ENCODE measurements at places on chromosomes 3 and 15. TPM values are rescaled to one million over a fixed set of nuclear protein-coding genes. Genes with fewer than 3 reads are reported as not detected.

CHRD gene
- total RNA-seq: 2.7 TPM

DNA sequence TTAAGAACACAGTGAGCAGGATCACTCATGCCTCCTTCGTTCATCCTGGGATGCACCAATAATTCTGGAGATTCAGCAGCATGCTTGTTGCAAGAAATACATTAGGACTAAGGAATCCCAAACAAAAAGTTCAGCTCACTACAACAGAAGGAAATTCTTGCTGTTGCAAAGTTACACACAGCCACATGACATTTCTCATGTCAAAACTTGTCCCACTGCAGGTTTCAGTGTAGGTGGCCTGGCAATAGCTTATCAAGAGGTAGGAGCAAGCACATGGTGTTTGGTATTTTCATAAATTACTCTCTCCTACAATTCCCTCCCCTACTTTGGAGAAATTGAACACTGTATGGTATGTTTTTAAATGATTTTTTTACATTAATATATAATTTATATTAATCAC is 399.6 kb upstream of the EPHA3 start:
- H3K27ac ChIP-seq: no peak overlapping the region
- no peak overlapping the region for H3K4me3 ChIP-seq
- no peaks in the 10 kb centered on the region for H3K4me1 ChIP-seq
- H3K36me3 ChIP-seq: no peaks in the 10 kb centered on the region

DNA sequence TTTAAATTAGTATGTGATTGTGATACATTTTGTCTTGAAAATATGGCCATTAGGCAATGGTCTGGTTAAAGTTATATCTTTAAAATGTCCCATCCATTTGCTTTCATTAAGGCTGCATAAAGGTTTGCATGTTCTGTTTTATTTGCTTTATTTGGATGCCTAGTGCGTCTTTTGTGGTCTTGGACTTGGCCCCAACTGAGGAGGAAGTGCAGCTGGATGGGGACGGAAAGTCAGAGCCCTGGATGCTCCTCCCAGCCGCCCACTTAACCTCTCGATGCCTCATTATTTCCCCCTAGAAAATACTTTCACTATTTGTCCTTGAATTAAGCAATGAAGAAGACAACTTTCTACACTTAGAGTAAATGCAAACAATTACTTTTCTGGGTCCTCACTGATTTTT is 898.2 kb downstream of the MCTP2 start:
- no peak for DNase-seq
- no peak overlapping the region for H3K4me3 ChIP-seq

- no peaks in the 10 kb centered on the region for H3K4me1 ChIP-seq
- H3K27me3 ChIP-seq: peaks cover 50% of the 10 kb centered on the region
- no peak overlapping the region for H3K4me3 ChIP-seq
- no peaks in the 10 kb centered on the region for H3K36me3 ChIP-seq
Measured at GRCh38 chr3:53694046-53694445, 152.2 kb downstream of the CHDH start.

GRCh38 chr15:45993072-45993471 is 358.2 kb downstream of the SQOR start:
- no peaks in the 10 kb centered on the region for H3K36me3 ChIP-seq
- no peak overlapping the region for H3K27ac ChIP-seq
- DNase-seq: no peak
- no peak overlapping the region for H3K4me3 ChIP-seq
- H3K4me1 ChIP-seq: no peaks in the 10 kb centered on the region

- H3K27ac ChIP-seq: peak overlapping the region; percentile 39
- peaks cover 19% of the 10 kb centered on the region for H3K4me1 ChIP-seq
- H3K4me3 ChIP-seq: no peak overlapping the region
- DNase-seq: no peak
Measured at GRCh38 chr3:119205209-119205608, 31.8 kb downstream of the UPK1B start.

GRCh38 chr15:41417418-41418195 is 712 bp downstream of the RTF1 start:
- peaks cover 43% of the 10 kb centered on the region for H3K4me1 ChIP-seq
- no peaks in the 10 kb centered on the region for H3K27me3 ChIP-seq
- H3K27ac ChIP-seq: peak overlapping the region; percentile 95

SV2B gene
- total RNA-seq: not detected
